ENCODE measurements at places on chromosomes 5 and 9.

DNA sequence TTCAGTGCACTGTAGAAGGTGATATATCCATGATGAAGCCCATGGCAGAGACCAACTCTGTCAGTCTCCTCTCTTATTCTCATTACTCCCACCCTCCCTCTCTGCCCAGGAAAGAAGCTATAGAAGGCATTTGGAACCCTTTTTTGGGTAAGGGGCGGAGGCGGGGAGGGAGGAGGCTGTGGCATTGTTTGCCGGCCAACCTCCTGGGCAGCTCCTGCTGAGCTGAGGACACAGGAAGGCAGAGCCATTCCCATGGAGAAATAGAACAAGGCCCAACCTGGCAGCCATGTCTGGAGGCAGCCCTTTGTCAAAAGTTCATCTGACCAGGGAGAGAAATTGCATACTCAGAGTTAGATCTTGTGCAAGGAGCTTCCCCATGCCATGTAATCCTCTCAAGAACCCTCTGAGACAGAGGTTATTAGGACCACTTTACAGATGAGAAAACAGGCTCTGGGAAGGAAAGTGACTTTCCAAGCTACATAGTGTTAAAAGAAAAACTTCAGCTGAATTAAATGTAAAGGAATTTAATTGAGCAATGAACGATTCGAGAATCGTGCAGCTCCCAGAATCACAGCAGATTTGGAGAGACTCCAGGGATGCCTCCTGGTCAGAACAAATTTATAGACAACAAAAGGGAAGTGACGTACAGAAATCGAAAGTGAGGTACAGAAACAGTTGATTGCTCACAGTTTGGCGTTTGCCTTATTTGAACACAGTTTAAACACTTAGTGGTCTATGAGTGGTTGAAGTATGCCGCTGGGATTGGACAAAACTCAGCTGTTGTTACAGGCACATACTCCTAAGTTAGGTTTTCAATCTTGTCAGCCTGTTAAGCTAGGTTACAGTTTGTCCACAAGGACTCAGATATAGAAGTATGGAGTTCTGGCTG, 158.6 kb downstream of the MELK start:
- DNase-seq, result no peak

GRCh38 chr9:98118640-98119601, at the start of gene TRIM14:
Gene TRIM14, minus strand, starts transcription at chr9:98119222. Its CDS starts 34 bp downstream, at chr9:98119188.
- peak; percentile 47 for DNase-seq

DNA sequence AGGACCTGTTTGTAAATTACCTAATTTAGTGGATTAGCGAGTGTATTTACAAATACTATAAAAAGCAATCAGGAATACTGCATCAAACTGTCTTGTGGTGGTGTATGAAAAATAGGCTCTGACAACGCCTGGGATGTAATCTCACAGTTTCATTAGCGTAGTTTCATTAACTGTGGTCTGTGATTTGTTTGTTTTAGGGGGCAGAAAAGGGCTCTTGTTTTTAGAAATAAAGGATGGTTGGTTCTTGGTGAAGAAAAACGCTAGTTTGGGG, 1.4 kb downstream of the SLC44A1 start:
- no peak for DNase-seq

- DNase-seq, result peak; percentile 32
These were observed 663 bp upstream of the SMIM27 start for GRCh38 chr9:32551276-32552051.

DNA sequence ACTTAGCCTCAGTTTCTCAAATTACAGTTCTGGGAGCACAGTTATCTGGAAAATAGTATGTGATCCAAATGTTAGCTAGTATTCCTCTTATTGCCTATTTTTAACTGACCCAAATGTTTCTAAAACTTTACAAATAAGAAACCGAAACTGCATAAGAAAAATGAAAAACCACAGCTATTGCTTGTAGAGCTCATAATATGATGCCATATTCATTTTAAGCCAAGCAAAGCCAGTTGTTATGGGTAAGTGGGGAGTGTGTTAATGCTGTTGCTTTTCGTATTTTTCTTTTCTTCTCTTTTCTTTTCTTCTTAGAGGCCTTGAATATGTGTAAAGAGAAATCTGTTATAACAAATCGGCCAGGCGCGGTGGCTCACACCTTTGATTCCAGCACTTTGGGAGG, 447.4 kb upstream of the TUSC1 start:
- no peak for DNase-seq

DNA sequence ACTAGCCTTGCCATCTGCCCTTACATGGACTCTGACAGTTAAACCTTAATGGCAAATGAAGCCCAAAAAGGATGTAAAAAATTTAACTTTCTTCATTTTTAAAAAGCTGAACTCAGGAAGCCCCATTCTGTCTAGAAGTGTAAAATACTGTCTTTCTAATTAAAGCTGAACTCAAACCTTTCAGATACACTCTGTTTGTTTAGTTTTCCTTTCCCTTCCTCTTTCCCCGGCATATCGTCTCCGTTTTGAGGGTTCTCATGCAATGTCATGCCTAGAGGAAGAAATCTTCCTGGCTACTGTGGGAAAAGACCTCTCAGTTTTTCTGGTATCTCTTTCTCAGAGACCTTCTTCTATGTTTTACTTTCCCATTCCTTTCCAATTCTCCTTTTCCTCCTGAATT, 841.5 kb downstream of the DTWD2 start:
- DNase-seq, result no peak

DNA sequence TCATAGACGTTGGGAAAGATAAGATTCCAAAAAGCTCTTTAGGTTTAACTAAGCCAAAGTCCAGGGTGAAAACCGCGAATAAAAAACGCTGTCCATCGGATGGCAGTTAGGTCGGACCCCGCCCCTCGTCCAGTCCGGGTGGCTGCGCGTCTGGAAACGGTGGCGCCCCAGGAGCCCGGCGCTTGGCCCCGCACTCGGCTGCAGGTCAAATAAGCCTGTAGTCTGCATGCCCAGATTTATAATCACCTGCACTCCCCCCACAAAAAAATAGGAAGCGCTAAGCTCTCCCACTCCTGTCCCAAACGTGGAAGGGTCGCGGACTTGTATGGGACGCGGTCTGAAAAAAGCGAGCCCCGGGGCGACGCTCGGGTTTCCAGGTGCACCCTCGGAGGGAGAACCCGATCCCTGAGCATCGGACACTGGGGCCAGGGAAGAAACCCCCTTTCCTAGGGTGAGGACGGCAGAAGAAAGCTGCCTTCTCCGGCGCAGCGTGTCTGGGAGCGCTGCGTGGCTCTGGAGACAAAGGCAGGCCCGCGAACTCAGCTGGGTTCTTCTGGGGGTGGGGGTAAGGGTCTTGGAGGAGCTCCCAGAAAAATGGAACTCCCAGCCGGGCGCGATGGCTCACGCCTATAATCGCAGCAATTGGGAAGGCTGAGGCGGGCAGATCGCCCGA, 923 bp upstream of the ZBTB5 start:
- peak; percentile 93 for DNase-seq

Data from A549 (cell line).